ENCODE measurements at places on chromosomes 2 and 18.

DNA sequence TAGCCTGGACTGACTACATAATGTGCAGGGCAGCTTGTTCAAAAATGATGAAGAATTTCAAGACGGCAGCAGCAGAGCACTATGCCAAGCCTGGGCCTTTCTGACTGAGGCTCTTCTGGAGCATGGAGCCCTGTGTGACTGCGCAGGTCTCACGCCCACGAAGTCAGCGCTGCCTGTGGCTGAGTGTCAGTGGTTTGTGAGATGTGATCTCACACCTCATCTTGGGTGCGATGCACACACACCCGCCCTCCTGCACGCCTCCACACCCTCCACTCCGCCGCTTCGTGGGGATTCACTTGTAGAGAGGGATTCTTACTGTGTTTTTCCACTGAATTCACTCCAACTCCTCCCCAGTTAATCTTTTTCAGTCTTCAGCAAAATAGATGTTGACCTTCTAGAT lies 103.9 kb downstream of the VIT start:
- DNase-seq: peak; percentile 26

DNA sequence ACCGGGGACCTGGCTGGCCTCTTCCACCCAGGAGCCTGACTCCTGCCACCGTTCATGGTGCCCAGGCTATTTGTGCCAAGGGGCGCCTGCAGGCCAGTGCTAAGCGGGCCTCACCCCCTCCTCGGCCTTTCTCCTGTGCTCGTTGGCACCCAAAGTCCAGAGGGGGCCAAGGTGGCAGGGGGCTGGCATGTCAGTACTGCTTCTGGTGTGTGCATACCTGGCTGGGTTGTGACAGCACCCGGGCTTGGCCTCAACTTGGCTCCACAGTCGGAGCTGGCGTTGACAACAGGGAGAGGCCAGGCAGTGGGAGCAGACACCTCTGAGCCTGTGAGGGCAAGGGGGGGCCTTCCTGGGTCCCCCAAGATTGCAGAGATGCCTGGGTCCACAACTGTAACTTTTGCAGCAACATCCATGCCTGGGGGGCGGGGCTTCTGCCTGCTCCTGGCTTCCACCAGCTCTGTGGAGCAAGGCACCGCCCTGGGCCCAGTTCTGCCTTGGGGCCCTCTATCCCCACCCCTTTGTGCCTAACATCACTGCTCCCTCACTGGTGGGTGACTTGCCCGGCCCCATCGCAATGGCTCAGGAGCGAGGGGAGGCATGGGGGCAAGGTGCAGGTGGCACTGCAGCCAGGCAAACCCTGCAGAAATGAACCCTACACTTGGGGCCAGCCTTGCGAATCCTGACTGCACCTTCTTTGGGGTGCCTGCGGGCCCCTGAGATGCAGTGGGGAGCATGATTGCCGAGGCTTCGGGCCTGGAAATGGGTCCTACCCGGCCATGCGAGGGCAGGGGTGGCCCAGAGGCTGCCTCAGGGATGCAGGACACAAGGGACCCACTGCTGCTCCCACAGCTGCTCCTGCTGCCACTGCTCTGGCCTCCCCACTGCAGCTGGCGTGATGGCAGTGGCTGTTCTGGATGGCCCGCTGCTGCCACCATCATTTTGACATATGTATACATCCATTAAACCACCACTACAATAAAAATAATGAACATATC lies 35.9 kb downstream of the PTPN4 start:
- DNase-seq: no peak

DNA sequence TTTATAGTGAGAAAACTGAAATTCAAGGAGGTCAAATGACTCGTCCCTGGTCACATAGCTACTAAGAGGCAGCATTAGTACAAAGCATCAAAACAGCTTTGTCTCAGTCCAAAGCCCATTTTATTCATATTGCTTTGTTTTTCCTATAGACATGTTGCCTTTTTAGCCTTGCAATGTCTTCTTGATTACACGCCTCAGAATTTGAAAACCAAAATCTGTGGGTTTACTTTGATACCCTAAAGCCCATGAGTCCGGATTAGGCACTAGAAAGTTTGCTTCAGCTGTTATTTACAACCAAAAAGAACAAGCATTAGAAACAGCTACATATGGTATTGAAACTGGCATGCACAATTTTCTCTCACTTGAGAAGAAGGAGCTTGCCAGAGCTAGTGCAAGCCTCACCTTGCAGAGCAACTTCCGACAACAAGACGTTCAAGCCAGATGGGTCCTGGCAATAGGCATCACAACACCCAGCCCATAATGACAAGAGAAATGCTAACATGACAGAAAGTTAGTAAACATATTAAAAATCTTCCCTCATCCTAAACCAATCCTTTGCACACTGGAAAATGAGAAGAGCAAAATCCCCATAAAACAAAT lies 276.8 kb downstream of the RIT2 start:
- DNase-seq: no peak

GRCh38 chr18:67875944-67876343 lies 359.4 kb upstream of the DSEL start:
- DNase-seq: no peak

DNA sequence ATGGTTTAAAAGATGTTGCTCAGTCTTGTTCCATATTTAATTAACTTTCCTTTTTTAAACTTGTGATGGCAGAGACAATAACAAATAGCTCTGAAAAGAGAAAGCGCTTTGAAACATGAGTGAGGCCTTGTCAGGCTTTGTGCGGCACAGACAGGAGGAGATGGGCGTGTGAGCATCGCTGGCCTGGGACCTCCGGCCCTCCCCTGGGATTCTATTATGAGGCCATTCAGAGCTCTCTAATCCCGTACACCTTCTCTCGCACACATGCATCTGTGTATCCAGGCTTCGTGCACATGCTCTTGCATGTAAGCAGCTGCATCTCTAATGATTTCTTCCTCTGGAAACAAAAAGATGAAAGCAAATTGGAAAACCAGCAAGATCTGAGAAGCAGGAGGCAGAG lies 313.7 kb downstream of the ZNF521 start:
- DNase-seq: no peak

GRCh38 chr2:235378246-235378645 lies 115.6 kb upstream of the AGAP1 start:
- DNase-seq: no peak

DNA sequence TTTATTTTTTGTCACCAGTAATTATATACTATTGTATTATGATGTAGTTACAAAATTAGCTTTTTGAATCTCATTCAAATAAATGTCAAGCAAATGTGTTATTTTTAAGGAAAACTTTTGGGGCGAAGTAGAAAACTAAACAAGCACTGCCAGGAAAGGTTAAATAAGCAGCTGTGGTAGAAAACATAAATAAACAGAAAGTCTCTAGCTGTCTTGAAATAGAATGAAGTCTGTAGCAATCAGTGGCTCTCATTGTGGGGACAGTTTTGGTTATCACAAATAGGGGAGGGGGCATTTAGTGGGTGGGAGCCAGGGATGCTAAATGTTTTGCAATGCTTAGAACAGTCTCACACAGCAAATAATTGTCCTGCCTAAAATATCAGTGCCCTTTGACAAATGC lies 3.4 kb downstream of the INSIG2 start:
- DNase-seq: no peak

- DNase-seq: no peak
These were observed 1.0 kb downstream of the DARS1 start for GRCh38 chr2:135984199-135985017.

DNA sequence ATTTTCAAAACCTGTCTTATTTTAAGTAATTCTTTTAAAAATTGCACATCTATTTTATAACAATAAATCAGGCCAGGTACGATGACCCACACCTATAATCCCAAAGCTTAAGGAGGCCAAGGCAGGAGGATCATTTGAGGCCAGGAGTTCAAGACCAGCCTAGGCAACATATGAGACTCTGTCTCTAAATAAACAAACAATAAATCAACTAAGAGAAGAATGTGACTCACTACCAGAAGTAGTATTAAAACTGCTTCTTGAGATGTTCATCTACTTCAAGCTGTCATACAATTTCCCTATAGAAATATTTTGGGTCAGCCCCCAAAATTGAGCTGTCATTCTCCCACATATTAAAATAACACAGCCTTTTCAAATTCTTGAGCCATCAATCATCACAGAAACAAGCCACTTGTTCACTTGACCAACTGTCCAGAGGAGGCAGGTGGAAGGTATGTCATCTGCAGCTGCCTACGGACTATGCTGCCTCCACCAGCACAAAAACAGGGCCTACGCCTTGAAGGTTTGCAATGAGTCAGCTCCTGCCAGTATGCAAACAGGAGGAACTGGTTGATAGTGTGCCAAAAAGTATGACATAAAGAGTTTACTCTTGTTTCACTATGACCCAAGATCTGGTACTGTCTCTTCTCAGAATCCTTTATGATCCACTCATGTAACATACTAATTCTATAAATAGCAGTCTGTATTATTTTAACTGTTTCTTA lies 33.6 kb downstream of the KIDINS220 start:
- DNase-seq: no peak

DNA sequence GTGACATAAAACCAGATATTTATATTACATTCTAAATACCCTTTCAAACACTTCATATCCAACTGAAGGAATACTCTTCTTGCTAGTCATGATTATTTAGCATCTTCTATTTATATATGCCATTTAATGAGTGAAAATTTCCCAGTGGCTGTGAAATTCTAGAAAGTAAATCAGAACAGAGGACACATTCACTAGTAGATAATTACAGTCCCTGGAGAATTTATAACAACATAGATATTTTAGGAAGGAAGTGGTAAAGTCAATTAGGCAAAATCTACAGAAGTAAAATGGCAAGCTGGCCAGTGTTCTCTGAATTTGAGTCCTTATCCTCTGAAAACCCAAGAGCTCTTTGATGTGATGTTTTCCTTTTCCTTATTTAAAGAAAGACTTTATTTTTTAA lies 121.8 kb downstream of the PMAIP1 start:
- no peak for DNase-seq

- no peak for DNase-seq
These were observed 289.1 kb downstream of the TRIB2 start for GRCh38 chr2:13005761-13006335.

- no peak for DNase-seq
These were observed 146.1 kb upstream of the LINC00305 start for GRCh38 chr18:64294967-64295366.

DNA sequence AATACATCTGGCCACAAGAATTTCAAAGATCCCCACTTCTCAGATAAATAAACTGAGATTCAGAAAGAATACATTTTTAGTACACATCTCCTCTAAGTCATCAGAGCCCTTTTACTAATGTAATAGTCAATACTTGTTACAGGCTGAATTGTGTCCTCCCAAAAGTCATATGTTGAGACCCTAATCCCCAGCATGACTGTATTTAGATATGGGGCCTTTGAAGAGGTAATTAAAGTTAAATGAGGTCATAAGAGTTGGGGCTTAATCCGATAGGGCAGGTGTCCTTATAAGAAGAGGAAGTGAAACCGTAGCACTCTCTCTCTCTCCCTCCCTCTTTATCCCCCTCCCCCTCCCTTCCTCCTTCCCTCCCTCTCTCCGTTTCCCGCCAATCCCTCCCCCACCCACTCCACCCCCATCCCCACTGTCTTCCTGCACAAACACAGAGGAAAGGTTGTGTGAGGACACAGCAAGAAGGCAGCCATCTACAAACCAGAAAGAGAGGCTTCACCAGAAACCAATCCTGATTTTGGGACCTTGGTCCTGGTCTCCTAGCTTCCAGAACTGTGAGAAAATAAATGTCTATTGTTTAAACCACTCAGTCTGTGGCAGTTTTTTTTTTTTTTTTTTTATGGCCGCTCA lies 66.6 kb upstream of the ZNF397 start:
- no peak for DNase-seq

DNA sequence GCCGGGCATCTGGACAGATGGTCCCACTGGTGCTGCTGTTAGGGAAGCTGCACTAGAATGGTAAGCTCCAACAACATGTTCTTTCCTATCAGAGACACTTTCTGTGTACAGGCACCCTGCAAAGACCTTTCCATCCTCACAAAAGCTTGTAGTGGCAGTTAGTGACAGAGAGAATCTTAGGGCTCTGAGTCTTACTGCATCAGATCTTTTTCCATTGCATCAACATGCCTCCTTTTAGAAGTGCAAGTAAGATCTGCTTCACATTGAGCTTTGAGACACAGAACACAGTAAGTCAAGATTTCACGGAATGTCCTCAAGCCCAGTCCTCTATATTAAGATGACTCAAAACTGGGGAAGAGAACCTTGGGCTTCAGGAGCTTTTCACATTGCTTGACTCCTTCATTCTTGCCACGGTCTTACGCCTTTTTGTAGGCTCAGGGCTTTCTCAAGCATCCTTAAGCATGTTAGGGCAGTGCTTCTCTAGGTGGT lies 52.6 kb downstream of the ARL4C start:
- no peak for DNase-seq

DNA sequence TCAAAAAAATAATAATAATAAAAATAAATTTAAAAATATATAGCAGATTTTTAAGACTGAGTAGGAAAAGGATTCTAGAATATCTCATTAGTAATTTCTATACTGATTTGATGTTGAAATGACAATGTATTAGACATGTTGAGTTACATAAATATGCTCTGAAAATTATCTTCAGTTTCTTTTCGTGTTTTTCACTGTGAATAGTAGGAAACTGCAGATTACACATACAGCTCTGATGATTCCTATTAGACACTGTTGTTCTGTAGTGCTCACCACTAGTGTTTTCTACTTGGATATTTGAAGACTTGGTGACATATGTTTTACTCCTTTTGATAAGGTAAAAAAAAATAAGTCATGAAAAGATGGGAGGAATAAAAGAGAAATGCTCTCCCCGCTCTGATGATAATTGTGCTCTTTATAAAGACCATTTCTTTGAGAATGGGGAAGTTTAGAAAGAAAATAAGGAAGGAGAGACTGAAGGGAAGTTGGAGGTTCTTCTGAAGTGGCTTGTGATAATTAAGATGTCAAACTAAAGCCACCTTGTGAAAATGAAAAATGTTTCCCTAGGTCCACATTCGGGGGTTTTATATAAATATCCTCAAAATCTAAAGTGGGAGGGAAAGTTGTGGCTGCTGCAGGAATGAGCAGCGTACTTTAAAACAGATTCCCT lies 52.9 kb downstream of the SLC9A2 start:
- no peak for DNase-seq

DNA sequence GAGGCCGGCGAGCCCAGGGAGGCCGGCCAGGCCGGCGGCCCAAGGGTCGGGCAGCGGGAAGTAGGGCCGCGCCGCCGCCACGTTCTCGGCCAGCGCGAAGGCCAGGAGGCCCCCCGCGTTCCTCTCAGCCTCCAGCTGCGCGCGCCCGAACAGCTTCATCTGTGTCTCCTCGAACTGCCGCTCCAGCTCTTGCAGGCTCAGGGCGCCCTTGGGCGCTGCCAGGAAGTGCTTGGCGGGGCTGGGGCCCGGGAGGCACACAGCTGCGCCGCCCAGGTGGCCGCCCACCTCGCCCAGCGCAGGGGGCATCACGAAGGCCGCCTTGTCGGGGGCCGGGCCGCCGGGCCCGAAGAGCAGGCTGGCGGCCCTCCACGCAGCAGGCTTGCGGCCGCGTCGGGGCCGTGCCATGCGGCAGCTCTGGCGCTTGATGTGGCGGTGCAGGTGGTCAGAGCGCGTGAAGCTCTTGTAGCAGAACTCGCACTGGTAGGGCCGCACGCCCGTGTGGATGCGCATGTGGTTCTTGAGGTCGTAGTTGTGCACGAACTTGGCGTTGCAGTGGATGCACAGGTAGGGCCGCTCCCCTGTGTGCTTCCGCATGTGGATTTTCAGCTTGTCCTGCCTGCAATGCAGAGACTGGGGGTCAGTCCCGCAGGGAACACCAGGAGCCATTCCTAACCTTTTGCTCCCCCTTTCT lies 99.0 kb upstream of the SMAD2 start:
- DNase-seq: no peak

- DNase-seq: no peak
These were observed 16.3 kb downstream of the TSHZ1 start for GRCh38 chr18:75226956-75227316.

GRCh38 chr2:113848758-113849415 lies 41.0 kb upstream of the ACTR3 start:
- no peak for DNase-seq

All from stimulated activated CD8-positive, alpha-beta memory T cell treated with anti-CD3 and anti-CD28 coated beads, Interleukin-7, amount 100 ng/mL, for 1 hour (primary cell).